ENCODE measurements at places on chromosomes 12 and 14.

DNA sequence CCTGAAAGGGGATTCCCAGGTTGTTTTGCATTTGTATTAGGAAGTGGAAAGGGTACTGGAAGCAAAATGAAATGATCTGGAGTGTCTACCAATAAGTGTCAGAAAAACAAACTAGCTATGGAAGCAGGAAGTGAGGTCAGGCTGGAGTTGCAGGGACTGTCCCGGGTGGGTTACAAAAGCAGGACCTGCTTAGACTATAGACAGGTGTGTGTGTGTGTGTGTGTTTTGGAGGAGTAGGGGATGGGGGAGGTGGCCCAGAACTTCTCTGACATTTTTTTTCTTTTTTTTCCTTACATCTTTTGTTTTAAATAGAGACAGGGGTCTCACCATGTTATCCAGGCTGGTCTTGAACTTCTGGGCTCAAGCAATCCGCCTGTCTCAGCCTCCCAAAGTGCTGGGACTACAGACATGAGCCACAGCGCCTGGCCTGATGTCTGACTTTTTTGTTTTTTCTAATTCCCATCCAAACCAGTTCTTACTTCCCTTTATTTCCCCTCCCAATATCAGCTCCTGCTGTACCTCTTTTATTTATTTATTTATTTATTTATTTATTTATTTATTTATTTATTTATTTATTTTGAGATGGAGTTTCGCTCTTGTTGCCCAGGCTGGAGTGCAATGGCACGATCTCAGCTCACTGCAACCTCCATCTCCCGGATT, 512 bp upstream of the RND1 start:
- no peak for DNase-seq

- DNase-seq, result no peak
Observed at GRCh38 chr12:32418903-32419519, 19.7 kb downstream of the FGD4 start.

GRCh38 chr12:72388322-72388721, 116.2 kb downstream of the TRHDE start:
- no peak for DNase-seq

- DNase-seq, result no peak
Observed at GRCh38 chr14:100894416-100894815, 9.1 kb downstream of the RTL1 start.

DNA sequence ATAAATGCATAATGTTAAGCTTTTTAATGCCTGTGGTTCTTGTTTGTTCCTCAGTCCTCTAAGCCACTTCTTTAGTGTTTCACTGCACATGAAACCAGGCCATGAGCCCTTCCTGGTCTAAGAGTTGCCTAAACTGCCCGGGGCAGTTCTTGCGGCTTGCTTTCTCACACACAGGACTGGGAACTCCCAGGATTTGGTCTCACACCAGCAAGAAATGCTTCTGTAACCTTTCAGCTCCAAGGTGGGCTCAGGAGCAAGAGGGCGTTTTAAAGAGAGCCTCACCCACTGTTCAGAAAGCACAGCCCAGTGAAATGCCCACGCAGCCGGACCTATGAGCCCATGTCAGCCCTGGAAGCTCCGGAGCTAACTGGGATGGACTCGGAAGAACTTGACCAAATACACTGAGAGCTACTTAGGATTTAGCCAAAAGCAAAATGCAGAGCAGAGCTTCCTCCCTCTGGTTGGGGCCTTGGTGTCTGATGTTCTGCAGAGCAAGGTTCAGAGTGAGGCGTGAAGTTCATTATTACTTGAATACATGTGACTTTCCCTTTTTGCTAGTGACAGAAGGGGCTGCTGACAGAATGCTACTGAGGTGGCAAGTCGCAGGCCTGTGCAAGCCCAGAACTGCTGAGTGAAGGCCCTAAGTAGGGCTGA, 23.4 kb downstream of the SLC25A29 start:
- DNase-seq, result no peak

DNA sequence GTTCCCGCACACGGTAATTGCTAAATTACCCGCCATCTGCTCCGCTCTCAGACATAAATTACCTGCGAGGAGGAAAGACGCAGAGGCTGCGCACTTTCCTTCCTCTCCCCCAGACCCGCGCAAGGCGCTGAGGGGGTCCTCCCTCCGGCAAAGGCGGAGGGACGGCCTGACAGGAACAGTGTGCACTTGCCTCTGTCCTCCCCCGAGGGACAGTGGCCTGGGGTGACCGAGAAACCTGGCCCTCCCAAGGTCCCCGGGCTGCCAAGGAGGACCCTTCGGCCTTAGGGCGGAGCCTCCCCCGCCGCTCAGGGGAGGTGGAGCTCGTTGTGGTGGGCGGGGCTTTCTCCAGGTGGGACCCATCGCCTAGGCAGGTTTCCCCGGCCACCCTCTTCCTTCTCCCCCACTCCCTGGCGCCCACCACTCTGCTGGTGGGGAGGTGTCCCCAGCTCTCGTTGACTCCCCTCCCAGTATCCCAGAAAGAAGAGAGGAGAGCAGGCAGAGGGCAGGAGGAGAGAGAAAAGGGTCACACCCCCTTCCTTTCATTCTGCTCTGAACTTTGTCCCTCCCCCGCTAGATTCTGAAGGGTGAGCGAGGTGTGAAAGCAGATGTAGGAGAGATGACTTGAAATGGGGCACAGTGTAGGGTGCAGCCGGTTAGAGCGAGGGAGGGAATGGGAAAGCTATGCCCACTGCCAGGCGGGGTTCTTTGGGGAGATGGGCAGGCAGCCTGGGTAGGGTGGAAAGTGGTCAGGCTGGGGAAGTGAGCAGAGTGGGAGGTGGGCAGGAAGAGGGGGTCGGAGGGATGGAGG, 11.4 kb upstream of the CALCOCO1 start:
- DNase-seq, result no peak

GRCh38 chr14:77912754-77913556, 113.0 kb downstream of the ADCK1 start:
- no peak for DNase-seq

- no peak for DNase-seq
Observed at GRCh38 chr12:102462795-102463465, 17.4 kb downstream of the IGF1 start.

DNA sequence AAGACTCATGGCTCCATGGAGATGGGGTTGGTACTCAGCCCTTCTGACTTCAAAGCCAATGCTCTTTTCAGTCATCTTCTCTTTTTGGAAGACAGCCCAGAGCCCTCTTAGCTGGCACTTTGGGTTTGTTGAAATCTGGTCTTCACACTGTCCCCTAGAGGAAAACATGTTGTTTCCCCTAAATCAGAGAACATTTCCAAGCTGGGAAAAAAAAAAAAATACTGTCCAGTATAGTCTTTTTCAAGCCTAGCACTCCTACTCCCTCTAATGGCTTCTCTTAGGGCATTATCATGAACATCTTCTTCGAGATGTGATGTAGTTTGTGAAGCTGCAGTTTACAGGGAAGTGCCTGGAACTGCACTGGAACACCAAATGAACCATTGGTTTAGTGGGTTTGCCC, 3.0 kb upstream of the ZC3H14 start:
- no peak for DNase-seq

GRCh38 chr12:53964315-53964713, 8.6 kb upstream of the HOXC11 start:
- no peak for DNase-seq

DNA sequence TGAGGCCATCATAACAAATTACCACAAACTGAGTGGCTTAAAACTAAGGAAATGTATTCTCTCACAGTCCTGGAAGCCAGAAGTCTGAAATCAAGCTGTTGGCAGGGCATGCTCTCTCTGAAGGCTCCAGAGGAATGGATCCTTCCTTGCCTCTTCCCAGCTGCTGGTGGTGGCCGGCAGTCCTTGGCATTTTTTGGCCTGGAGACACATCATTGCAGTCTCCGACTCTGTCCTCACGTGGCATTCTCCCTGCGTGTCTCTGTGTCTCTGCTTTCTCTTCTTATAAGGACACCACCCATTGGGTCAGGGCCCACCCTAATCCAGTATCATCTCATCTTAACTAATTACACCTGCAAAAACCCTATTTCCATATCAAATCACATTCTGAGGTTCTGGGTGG, 206.1 kb downstream of the SLC41A2 start:
- DNase-seq, result no peak

- no peak for DNase-seq
Observed at GRCh38 chr14:104998801-104999200, 13.2 kb downstream of the CLBA1 start.

DNA sequence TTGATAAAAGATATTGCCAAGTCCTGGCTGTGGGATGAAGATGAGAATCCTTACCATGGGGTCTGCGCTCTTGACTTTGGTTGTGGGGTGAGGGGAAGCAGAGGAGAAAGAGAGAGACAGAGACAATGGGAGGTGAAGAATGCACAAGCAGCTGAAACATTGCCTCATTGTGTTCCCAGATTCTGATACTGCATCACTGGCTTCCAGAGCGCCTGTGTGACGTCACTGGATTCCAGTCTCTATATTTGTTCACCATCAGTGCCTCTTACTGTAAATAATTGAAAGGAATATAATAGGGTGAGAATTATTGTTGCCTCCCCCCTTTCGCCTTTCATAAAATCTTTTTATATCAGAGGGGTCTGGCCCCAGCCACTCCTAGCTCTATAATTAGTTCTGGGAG, 188.9 kb upstream of the NTF3 start:
- DNase-seq, result no peak

Measured in activated CD8-positive, alpha-beta memory T cell treated with anti-CD3 and anti-CD28 coated beads for 48 hours (primary cell).